ENCODE measurements at places on chromosomes 13 and 19.

GRCh38 chr13:51524829-51525566, 59.3 kb upstream of the WDFY2 start:
- DNase-seq, result no peak

GRCh38 chr13:109130093-109130835, 500.9 kb downstream of the MYO16 start:
- DNase-seq, result no peak

- DNase-seq, result no peak
Observed at GRCh38 chr13:50576156-50576555, 267.3 kb downstream of the DLEU7 start.

GRCh38 chr19:41205995-41206394, 13.0 kb downstream of the CYP2S1 start:
- no peak for DNase-seq

DNA sequence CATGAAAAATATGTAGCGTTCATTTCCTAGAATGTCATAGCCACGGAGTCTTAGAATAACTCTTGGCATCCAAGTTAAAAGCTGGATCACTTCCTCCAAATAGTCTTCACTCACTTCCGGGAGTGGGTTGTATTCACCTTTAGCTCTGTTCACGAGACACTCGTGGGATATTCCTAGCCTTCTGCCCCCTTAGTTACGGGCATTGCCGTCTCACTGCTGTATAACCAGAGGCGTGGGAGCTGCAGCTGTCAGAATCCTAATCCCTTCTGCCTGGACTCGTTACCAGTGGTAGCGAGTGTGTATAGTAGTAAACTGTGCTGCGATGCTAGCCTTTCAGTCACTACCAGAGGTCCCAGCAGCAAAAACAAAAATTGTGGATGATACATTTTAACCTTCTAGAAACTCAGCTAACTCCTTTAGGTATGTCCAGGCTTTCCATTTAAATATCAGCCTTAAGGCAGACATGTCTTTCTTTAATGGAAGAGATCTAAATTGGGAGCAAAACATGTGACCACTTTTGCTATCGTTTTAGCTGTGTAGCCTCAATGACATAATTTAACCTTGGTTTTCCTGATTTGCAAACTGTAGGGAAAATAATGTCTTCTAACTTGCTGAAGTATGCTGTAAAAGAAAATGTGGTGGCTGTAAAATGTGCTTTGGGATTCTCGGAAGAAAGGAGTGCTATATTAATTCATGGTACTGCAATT, 34.1 kb downstream of the ERCC5 start:
- DNase-seq, result no peak

DNA sequence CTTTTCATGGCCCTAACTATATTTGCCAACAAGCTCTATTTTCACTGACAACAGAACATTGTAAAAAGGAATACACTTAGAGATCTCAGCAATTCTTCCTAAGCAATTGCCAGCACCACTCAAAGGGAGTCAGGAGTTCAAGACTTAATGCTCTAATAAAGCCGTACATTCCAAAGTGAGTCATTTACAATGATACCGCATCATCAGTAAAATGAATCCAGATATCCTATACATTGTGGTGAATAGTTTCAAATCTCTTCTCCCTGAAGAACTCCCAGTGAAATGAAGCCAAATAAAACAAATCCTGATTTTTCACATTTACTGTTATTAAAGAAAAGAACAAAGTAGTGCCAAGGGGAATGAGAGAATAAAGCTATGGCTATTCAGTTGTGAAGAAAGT, 2898.7 kb upstream of the PCDH20 start:
- DNase-seq, result no peak

DNA sequence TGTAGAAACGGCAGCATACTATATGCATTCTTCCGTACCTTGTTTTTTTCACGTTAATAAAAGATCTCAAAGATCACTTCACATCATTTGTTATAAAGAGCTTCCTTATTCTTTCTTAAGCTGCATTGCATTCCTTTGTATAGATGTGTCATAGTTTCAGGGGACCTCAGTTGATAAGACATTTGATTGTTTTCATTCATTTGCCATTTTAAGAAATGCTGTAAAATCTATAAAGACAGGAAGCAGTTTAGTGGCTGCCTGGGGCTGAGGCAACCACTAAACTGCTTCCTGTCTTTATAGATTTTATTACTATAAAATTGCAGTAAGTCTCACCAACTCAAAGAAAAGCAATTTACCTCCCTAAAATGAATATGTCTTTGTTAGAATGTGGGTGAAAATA, 59.4 kb downstream of the ZDHHC20 start:
- DNase-seq, result no peak

DNA sequence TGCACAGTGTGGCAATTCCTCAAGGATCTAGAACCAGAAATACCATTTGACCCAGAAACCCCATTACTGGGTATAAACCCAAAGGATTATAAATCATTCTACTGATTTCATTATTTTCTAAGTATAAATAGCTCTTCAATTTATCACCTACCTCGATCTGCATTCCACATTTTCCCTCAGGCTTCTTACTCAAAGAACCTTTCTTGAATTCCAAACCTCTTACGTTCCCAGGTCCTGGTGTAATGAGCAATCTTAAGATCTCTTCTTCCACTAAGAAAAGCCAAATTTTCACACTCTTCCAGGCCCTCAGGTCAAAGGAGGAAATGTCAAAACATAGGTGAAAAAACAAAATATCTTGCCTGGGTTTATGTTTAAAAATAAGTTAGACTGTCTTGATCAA, 237.3 kb upstream of the GPC6 start:
- no peak for DNase-seq

DNA sequence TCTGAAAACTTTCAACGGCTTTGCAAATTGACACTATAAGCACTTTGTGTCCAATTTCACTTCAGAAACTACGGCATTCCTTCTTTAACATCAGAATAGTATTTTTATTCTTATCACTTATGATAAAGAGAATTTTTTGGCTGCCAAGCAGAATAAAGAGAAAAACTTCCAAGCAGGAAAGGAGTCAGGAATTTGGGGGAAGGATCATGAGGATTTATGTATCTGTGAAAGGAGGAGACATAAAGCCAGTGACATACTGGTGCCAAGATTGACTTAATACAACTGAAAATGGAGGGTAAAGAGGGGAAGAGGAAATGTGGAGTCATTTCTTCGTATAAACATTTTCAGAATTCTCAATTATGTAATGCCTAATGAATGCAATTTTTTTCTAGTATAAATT, 94.7 kb downstream of the RBM26 start:
- no peak for DNase-seq

DNA sequence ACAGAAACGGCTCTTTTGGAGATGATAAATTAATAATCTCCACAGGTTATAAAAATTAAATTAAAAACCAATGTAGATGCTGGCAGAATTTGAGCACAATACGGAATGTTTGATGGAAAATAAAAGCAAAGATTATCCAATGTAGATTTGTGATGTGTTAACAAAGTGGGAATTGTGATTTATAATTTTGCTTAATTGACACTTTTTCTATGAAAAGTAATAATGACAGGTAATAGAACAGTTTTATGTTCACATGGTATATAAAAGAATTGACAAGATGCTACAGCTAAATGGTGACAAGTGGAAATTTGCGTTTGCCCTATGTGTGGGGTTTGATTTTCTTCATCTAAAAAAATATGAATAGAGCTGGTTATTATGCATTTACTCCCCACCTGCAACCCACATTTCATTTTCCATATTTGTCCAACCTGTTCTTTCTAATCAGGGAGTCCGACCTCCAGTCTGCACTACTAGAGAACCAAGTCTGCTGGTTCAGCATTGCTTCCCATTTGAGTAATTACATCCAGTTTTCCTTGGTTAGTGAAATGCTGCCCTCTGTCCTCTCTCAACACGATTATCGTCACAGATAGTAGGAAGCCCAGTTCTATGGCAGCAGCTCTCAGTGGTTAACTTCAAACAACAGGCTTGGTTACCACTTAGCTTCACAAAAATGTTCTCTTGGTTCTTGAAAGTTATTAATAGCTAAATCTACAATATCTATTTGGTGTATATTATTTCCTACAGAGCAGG, 61.4 kb upstream of the SLITRK1 start:
- DNase-seq, result no peak
